Aortic smooth muscle cell (primary cell): ENCODE measurements at places on chromosomes 5 and 9. TPM values are rescaled to one million over a fixed set of nuclear protein-coding genes. Genes with fewer than 3 reads are reported as not detected.

PCDHGB1 gene
- total RNA-seq: 1.8 and 4.3 TPM in 2 replicates

TNPO1 gene
- 311 and 359 TPM in 2 replicates for total RNA-seq

RACK1 gene
- total RNA-seq: 4,471 and 4,512 TPM in 2 replicates

MSX2 gene
- 0.50 and 1.2 TPM in 2 replicates for total RNA-seq

MYMK gene
- not detected in 2 replicates for total RNA-seq

SLC27A6 gene
- 0.06 TPM in 1 of 2 replicates, not detected in the other for total RNA-seq

MORN5 gene
- total RNA-seq: not detected in 2 replicates

CATSPER3 gene
- 0.13 and 0.25 TPM in 2 replicates for total RNA-seq

DMRT3 gene
- not detected in 2 replicates for total RNA-seq

CETN3 gene
- total RNA-seq: 13.5 and 19.7 TPM in 2 replicates

LRRC70 gene
- total RNA-seq: 0.93 and 1.3 TPM in 2 replicates

CDX1 gene
- 0.12 and 0.13 TPM in 2 replicates for total RNA-seq

ADAMTS16 gene
- total RNA-seq: under 0.01 TPM in 1 of 2 replicates, not detected in the other

FOXD4L3 gene
- total RNA-seq: 0.13 TPM in 1 of 2 replicates, not detected in the other

TNFSF15 gene
- 0.19 and 1.3 TPM in 2 replicates for total RNA-seq

CDHR2 gene
- not detected in 2 replicates for total RNA-seq

ECSCR gene
- 6.8 and 13.7 TPM in 2 replicates for total RNA-seq
